ENCODE measurements at places on chromosomes 12 and 14.

DNA sequence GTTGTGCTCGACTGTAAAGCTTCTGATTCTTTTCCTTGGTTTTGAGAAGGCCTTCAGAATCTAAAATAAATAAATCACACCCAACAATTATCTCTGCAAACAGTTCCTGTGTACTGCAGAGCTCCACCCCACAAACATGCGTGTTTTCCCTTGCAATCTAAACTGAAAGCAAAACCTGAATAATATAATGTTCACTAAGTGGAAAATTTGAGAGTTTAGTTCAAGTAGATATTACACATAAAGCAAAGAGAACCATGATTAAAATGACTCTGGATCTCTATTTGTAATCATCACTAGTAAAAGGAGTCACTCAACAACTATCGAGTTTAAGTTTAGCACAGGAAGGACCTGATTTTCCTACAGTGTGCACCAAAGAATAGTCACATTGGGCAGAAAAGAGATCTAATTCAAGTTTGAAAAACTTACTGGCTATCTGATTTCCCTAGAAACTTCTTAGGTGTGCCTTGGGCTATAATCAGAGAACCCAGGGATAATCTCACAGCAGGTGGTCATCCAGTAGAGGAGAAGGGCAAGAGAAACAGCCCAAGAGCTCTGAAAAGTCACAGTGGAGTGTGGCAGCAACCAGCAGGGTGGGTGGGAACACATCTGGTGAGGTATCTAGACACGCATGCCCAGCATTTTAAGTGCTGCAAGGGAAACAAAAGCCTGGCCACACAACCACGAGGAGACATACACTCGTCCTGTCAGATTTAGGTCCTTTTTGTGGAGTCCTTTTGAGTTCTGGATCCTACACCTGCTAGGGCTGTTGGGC, 25.4 kb downstream of the ATG14 start:
- no peak for DNase-seq

GRCh38 chr12:57143454-57143853, 4.0 kb downstream of the LRP1-AS start:
- no peak for DNase-seq

DNA sequence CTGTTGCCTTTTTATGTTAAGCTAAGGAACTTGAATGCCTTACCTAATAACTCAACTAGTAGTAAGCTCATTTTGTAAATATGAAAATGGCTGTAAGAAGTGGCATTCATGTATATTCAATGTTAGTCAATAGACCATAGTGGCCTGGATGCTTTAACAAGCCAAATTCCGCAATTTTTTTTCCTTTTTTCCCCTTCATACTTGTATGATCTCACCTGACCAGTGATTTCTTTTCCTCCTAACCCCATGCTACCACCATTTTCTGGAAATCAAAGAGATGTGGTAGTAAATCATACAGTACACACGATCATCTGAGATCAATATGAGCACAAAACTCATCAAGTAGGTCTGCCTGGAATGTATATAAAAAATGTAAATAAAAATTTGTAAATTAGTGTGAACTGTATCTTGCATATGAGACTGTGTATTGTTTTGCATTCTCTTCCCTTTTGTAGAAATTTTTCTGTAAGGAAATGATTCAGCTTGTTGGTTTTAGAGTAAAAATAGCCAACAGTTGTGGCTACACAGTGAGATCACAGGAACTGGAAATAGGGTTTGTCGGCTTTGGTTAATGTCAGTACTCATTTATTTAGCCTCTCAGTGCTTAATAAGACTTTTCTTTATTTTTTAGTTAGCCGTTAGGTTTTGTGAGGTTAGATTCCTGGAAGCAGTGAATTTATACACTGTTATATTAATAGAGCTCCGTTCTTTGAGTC, 62.5 kb downstream of the ETNK1 start:
- no peak for DNase-seq

GRCh38 chr14:34035177-34035933, 84.5 kb upstream of the EGLN3 start:
- DNase-seq: no peak

Measured in DMS 273 treated with DMSO at 0.1 percent for 48 hours (cell line).